Stimulated activated CD8-positive, alpha-beta memory T cell treated with anti-CD3 and anti-CD28 coated beads, Interleukin-4, amount 100 ng/mL, for 1 hour (primary cell): ENCODE measurements at places on chromosomes 16 and 17.

DNA sequence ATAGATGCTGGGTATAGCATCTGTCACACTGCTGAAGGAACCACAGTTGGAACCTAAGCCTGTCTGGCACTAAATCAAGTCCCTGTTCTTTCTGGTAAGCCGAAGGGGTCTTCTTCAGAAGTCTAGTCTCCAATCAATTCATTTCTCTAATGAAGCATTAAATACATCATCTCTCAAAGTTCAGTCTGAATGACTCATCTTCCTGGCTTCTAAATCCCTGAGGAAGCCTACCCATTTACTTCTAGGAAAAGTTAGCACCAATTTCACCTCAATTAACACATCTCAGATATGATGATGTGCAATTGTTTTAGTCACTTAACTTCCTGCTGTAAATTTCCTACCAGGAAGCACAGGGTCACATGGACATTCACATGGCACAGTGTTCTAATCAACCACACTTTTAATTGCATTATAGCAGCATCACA lies 49.9 kb downstream of the TEX14 start:
- DNase-seq: no peak

DNA sequence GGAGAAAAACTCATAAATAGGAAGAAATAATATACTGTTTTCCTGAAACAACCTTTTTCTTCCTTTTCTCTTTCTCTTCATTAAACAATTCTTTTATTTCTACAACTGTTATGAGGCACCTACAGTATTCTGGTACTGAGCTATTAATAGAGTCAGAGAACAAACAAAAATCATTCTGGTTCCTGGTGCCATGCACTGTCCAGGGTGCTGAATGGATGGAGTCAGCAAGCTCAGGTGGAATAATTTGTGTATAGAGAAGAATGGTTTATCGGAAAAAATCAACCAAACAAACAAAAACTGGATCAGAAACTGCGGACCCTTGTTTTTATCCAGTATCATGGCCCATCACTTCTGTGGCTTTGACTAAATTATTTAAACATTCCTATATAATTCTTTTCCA lies 430.3 kb upstream of the GOT2 start:
- DNase-seq: no peak

DNA sequence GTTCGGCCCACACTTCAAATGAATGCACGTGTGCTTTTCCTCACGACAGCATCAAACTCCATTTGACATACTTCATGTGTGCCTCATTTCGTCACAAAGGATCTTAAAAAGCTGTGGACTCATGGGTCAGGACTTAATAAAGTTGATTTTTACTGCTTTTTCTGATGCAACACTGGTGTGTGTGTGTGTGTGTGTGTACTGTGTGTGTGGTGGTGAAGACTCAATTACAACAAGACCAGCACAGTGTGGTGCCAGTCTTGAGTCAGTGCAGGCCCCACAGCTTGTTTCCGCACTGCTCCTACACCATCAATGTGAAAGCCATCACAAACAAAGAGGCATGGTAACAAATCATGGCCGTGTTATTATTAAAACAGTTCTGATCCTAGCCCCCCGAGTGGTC lies 17.7 kb downstream of the CDIP1 start:
- no peak for DNase-seq

GRCh38 chr16:66127459-66128370 lies 238.8 kb upstream of the CDH5 start:
- DNase-seq: no peak

DNA sequence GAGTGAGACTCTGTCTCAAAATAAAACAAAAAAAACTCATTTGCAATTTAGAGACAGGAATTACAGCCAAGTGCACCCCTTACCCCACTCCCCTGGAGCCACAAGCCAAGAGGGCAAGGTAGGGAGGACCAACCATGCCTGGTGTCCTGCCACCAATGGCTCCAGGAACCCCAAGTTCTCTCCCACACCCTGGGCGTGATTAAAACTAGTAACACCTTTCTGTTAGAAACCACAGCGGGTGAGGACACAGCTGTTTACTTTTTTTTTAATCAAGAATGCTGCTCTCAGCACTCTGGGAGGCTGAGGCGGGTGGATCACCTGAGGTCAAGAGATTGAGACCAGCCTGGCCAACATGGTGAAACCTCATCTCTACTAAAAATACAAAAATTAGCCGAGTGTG lies 38.1 kb downstream of the ANKRD11 start:
- DNase-seq: no peak

DNA sequence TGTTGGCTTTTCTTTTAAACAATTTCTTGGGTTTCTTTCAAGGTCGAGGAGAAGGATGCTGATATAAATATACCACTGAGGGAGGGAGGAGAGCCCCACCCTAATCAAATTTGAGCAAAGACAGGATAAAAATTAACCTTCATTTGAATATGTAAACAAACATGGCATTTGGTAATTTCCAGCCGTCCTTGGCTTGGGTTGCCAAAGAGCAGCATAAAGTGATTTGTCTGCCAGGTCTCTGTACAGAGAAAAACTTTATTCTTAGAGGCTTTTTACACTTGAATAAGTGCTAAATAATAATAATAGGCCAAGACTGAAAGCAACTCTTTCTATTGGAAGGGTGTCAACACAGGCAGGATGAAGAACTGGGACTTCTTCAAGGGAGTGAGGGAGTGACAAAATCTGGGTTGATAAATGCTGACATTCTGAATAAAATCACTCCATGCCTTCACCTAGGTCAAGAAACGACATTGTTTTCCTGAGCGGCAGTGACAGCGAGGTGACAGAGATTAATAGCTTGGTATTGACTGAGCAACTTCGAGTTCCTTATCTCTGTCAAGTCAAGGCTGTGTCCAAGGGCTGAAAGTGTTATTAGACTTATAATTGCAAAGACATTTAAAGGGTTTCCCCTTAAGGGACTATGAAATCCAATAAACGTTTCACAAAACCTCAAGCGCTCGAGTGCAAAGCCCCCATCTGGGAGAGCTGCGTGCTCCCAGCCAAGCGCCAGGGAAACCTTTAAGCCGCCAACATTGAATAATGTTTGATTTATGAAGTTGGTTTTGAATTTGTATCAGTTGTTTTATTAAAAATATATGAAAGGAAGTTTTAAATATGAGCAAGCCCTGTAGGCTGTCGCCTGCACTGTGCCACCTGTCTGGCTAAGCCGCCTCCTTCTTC lies 269.5 kb upstream of the N4BP1 start:
- DNase-seq: no peak

- DNase-seq: no peak
Measured at GRCh38 chr17:51873302-51873701, 285.2 kb downstream of the CA10 start.

DNA sequence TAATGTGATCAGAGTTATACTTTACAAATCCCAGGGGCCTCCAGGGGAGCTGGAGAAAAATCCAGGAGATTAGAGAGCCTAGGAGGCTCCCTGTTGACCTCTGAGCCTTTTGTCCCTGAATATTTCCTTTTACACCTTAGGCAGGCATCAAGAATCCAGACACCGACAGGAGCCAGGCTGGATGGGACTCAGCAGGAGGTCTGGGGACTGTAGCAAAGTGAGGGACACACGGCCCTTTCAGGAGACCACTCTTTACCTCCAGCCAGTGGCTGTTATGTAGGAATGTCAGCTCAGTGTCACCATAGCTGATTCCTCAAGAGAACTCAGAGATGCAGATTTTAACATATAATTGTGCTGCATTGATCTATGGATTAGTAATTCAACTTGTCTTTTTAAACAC lies 198.4 kb downstream of the SHISA9 start:
- no peak for DNase-seq

- DNase-seq: peak; percentile 20
Measured at GRCh38 chr16:49855280-49855821, 561 bp downstream of the ZNF423 start.

- no peak for DNase-seq
Measured at GRCh38 chr17:75645501-75645888, 12.3 kb downstream of the SMIM5 start.

GRCh38 chr17:41864498-41864835 lies 756 bp downstream of the KLHL11 start:
- peak; percentile 27 for DNase-seq

DNA sequence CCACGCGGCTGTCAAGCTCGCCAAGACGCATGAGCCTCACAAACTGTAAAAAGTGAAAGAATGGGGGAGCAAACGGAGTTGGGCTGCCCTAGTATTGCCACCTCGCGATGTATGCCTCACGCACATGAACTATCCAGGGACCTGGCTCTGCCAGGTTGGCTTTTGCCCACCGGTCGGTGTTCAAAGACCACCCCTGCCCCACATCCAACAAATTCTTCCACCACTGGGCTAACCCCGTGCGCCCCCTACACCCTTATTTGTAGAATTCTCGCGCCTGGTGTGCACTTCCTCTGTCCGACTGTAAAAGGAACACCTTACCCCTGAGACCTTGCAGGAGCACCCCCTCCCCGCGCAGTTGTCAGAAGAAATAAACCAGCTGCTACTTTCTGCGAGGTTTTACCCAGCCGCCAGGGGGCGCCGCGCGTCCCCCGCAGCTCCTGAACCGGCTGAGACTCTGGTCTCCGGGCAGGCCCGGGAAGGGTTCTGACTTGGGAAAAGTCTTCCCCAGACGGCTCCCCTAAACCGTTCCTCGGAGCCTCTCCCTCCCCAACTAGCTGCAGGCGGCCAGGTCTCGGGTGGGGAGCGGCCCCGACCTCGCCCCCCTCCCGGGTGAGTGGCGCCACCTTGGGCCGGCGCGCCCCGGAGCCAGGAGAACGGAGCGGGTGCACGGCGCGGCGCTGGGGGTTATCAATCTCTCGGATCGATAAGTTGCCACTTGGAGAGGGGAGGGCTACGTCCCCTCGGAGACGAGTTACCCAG lies 1.7 kb upstream of the ZNF423 start:
- no peak for DNase-seq

- no peak for DNase-seq
Measured at GRCh38 chr16:59697236-59697635, 963.1 kb upstream of the GOT2 start.

DNA sequence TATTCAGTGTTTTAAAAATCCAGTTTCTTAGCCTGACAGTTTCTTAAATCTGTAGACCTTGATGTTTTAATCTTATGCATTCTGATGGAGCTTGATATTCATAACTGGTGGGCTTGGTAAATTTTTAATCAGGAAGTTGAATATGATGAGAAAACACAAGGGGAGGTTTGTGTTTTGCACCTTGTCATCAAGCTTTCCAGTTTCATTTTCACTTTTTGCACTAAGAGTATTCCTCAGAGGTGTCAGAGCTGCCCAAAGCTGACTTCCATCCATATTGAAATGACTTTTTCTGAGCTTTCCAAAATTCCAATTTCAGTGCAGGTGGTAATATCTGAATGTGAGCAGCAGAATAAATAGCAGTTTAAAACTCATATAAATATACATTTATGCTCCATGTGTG lies 555.0 kb upstream of the RBFOX1 start:
- no peak for DNase-seq

DNA sequence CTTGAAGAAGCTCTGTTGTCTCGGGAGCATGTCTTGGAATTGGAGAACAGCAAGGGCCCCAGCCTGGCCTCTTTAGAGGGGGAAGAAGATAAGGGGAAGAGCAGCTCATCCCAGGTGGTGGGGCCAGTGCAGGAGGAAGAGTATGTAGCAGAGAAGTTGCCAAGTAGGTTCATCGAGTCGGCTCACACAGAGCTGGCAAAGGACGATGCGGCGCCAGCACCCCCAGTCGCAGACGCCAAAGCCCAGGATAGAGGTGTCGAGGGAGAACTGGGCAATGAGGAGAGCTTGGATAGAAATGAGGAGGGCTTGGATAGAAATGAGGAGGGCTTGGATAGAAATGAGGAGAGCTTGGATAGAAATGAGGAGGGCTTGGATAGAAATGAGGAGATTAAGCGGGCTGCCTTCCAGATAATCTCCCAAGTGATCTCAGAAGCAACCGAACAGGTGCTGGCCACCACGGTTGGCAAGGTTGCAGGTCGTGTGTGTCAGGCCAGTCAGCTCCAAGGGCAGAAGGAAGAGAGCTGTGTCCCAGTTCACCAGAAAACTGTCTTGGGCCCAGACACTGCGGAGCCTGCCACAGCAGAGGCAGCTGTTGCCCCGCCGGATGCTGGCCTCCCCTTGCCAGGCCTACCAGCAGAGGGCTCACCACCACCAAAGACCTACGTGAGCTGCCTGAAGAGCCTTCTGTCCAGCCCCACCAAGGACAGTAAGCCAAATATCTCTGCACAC lies 21.2 kb downstream of the AKAP1 start:
- no peak for DNase-seq

DNA sequence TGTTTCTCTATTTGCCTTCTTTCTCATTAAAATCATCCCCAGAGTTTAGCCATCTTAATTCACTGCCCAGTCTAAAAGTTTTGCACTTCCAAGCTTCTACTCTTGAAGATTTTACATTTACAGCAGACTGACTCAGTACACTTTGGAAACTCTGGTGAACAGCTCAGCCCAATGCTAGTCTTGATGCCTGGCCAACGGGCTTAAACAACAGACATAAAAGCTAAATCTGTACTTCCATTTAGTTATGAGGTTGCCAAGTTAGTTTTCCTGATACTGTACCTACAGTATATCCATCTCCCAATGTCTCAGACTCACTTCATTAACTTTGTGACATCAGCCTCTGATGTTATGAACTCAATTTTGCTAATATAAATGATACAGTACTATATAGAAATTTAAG lies 891.8 kb upstream of the SOX9 start:
- DNase-seq: no peak

DNA sequence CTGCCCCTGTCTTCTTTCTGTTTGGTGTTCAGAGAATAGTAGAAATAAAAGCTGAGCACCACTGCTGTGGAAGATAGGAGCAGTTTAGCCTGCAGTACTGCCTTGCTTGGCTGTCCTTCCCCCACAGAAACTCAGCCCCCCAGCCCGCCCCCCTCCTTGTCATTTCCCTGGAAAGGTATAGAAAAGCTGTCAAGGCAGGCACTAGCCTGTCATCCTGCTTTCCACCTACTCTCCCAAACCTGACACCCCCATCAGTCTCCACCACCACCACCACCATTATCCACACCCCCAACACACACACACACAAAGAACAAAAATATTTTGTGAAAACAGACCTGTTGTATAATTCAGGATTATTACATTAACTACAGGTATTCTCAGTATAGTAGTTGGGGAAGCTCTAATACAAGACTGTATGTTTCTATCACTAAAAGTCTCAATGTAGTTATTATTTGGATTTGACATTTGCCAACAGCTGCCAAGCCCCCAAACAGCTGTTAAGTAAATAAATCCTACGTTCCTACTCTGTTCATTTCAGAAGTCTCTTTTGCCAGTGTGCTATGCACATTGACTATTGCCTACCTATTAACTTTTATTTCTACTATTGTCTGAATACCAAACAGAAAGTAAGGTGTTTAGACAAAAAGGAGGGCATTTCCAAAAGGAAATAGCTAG lies 128.8 kb downstream of the CYB561 start:
- no peak for DNase-seq

DNA sequence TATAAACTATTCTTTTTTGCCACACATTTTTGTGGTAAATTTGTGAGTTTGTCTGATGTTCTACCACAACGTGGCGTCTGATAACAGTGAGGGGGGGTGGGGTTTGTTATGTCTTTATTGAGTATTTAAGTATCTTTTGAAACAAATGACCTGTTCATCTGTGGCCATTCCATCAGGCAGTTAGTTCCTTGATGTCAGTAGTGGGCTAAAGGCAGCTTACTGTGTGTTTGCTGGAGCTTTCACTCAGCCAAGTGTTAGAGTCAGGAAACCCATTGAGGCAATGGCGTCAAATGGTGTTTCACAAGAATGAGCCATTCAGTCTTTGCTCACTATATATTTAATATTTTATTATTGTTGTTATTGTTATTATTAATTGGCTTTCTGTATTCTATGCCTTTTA lies 28.0 kb downstream of the NQO1 start:
- no peak for DNase-seq
